ENCODE measurements at places on chromosomes 5 and 9.

- no peak for DNase-seq
Measured at GRCh38 chr5:3331819-3332218, 263.8 kb upstream of the IRX1 start.

GRCh38 chr9:136532799-136533774, 12.8 kb downstream of the NOTCH1 start:
- DNase-seq: peak; percentile 91

- DNase-seq: no peak
Measured at GRCh38 chr9:128250839-128251731, 24.7 kb downstream of the GOLGA2 start.

DNA sequence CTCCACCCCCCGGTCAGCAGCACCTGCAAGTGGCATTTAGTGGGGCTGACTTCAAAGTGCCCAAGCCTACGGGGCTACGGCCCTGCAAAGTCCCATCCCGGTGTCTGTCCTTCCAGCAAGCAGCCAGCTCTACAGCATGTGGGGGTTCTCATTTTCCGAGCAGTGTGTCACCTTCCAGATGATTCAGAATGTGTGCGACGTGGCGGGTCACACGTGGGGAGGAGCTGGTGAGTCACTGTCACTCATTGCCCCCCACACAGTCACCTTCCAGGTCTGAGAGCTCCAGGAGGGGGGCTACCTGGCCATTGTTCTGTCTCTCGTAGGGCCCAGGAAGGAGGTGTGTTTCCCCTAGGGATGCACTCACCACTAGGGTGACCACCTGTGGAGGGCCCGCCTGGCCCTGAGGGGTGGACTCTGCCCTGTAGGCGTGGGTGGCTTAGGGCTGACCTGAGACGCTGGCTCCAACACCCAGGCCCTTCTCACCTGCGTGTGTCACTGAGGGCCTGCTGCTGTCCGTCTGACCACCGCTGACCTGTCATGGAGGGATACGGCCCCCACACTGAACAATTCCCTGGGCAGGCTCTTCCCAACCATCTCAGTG, 70.2 kb downstream of the SEMA4D start:
- DNase-seq: peak; percentile 36

DNA sequence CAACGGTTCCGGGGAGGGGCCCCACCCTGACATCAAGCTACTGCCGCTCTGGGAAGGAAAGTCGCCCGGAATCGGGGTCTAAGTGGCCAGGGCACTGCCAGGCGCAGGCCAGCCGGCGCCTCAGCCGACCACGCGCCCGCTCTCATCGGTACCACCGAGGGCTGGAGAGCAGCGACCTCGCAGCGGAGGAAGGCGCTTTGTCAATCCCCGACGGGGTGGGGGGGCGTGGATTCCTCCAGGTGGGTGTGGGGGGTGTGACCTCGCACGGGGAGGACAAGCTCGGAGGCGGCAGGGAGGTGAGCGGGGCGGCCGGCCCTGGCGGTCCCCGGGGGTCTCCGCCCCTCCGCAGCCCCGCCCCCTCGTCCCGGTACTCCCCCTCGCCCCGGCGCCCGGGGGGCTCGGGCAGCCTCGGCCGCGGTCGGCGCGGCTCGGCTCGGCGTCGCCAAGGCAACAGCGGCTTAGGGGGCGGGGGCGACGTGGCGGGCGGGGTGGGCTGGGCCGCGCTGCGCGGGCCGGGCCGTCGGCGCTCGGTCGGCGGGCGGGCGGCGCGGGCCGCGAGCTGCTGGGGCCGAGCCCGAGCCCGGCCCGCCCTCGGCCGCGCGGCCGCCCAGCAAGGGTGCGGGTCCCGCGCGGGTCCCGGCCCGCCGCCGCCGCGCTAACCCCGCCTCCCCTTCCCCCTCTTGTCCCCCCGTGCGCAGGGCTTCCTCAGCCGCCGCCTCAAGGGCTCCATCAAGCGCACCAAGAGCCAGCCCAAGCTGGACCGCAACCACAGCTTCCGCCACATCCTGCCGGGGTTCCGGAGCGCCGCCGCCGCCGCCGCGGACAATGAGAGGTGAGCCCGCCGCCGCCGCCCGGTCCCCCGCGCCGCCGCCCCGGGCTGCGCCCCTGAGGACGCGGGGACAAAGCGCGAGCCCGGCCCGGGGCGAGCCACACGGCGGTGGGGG, 47.5 kb downstream of the DAB2IP start:
- DNase-seq: peak; percentile 79

Measured in T-helper 2 cell (primary cell).